Epithelial cell of alveolus of lung (primary cell): ENCODE measurements at places on chromosomes 6 and 20. TPM values are rescaled to one million over a fixed set of nuclear protein-coding genes. Genes with fewer than 3 reads are reported as not detected.

KCNG1 gene
- 12.5 and 208 TPM in 2 replicates for total RNA-seq

KIF3B gene
- 16.0 and 16.2 TPM in 2 replicates for total RNA-seq

SLC22A2 gene
- total RNA-seq = not detected in 2 replicates

CCN2 gene
- total RNA-seq = 135 and 208 TPM in 2 replicates

PTGIS gene
- total RNA-seq = 3.6 and 6.3 TPM in 2 replicates

VSX1 gene
- not detected in 2 replicates for total RNA-seq

SLC17A1 gene
- total RNA-seq = not detected in 2 replicates

CST9L gene
- not detected in 2 replicates for total RNA-seq

SYNDIG1 gene
- 0.78 and 1.8 TPM in 2 replicates for total RNA-seq

PAK5 gene
- total RNA-seq = not detected in 2 replicates

ZC2HC1B gene
- total RNA-seq = not detected in 2 replicates

PAX1 gene
- not detected in 2 replicates for total RNA-seq

SLC25A27 gene
- 1.0 and 7.9 TPM in 2 replicates for total RNA-seq

SYCP2L gene
- total RNA-seq = 0.13 TPM in 1 of 2 replicates, not detected in the other

CRYBG1 gene
- total RNA-seq = 0.80 and 2.2 TPM in 2 replicates

SERPINB6 gene
- 119 and 137 TPM in 2 replicates for total RNA-seq

ANKRD66 gene
- total RNA-seq = not detected in 2 replicates

IMPG1 gene
- 0.26 TPM in 1 of 2 replicates, not detected in the other for total RNA-seq

SLC12A5 gene
- 0.08 TPM in 1 of 2 replicates, not detected in the other for total RNA-seq

MMP24 gene
- 1.8 TPM in 1 of 2 replicates, not detected in the other for total RNA-seq

GGT7 gene
- 17.1 and 24.0 TPM in 2 replicates for total RNA-seq

KHDC1L gene
- total RNA-seq = not detected in 2 replicates
